ENCODE measurements at places on chromosomes 4 and X.
A peak's percentile ranks its signal among the peaks of the same experiment; 100 is the strongest.

DNA sequence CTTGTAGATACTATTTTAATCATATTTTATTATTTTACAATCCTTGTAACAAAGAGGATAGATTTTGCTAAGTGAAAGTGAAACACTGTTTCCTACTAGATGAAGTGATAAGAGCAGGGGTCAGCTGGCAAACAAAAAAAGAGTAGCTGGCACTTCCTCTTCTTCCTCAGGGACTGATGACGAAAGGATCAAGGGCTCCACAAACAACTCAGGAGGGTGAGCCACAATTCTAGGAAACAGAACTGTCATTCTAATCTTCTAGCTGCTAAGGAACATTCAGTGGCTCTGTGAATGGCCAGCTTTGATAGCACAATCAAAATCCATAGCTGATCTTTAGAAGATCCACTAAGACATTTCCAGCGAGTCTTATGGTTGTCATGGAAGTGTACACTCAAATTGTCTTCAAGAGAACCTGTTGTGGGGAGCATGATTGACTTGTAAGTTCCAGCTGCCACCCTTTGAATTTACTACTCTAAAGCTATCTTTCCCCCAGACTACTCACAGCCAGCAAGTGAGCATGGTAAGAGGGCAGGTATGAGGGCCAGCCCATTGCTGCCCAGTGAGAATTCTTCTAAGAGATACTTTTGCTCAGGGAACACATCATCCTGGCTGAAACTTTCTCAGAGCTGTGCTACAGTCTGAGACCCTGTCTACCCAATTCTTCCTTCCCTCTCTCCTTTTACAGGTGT, 275.7 kb upstream of the RASGEF1B start:
- DNase-seq: no peak

GRCh38 chr4:78669453-78669852, 106.7 kb upstream of the BMP2K start:
- DNase-seq: no peak

DNA sequence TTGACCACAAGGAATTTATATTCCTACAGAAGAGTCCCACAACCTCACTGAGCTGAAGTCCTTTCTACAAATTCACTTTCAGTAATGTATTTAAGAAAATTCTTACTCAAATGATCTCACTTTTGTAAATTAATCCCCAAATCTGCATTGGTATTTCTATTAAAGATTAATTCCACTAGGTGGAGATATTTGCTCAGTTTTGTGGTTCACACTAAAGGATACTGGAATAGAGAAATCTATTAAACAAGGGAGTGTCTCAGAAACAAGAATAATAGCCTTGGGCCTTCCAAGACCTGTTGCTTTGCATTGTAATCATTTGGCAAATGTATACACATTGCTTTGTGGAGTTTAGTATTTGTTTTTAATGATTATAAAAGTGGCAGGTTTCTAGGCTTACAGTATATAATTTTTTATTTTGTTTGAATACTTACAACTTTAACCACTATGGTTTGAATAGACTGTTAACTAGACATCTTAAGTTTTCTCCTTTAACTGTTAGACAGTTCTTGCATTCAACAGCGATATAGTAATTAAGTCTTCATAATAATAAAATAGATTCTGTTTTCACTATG, 25.9 kb downstream of the CFAP299 start:
- peak; percentile 36 for DNase-seq

DNA sequence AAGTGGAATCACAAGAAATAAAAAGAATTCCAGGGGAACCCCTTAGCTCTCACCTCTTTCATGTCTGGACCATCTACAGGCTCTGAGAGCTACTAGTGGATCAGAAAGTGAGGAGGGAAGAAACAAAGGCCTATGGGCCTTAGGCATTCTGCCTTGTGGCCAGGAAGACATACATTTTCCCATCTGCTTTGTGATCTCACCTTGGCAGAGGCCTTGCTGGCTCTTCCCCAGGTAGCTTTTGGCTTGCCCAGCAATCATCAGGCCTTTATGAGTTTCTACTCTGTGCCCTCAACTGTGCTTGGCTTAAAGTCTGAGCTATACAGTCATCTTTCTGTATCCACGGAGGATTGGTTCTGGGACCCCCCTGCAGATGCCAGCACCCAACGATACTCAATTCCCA, 28.3 kb upstream of the CD99L2 start:
- no peak for DNase-seq

DNA sequence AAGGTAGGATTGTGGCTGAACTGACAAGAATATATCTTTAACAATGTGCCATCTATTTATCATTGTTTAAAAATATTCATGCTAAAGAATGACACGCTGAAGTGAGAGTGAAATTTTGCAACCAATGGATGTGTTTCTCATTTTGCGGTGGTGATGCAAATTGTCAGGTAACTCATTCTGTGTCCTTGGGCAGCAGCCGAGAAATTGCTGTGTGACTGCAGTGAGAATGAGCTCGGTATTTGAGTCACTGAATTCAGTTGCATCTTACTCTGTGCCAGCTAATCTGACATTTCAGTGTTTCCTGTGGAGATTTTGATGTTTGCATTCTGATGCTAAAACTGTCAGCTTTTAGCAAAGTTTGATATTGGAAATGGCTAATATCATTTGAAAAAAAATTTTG, 28.1 kb downstream of the MCUB start:
- DNase-seq: no peak

GRCh38 chrX:87337267-87337666, 180.3 kb upstream of the KLHL4 start:
- DNase-seq: no peak

- DNase-seq: no peak
These were observed 583.9 kb upstream of the DIPK2B start for GRCh38 chrX:45784590-45784989.

DNA sequence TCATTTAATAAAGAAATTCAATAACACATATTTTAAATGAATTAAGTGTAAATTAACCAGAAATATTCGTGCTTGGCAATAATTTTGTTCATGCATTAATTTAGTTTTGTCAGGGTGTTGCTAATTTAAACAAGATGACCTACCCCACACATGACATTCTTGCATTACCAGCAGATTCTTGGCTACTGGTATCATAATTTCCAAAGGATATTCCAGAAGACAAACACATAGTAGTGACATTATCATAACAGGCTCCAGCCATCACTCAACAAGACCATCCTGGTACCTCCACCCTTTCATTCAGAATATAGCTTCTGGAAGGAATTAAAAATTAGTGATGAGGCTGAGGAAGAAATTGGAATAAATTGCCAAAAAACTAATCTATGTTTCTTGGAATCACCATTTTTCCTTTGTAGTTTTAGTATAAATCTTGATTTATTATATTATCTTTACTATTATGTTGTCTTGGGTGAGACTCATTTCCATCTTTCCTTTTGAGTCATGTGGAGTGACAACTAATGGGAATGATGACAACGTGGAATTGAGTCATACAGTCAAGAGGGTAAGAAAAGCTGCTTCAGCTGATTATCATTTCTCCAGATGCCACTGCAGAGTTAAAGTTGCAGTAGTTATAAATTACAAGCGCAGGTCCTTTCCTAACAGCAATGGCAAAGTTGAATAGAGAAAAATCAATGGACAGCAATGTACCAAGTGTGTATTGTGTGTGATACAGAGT, 30.9 kb upstream of the HHIP start:
- DNase-seq: no peak

GRCh38 chr4:155629183-155629825, 37.3 kb upstream of the GUCY1A1 start:
- DNase-seq: no peak

GRCh38 chr4:146245246-146245645, 30.9 kb downstream of the REELD1 start:
- no peak for DNase-seq

DNA sequence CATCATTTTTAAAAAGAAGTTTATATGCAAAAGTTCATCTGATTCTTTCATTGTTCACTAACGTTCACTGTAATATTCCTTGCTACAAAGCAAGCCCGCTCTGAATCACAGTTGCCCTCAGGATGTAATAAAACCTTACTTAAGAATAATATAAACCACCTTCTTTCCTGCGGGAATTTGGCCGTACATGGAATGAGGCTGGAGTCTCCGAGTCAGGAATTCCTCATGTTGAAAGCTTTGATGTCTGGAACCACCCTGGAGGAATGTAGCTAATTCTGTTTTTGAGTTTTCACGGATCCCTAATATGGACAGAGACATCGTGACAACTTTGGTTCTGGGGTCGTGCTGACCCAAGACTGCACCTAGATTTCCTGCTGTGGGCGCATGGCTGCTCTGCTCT, 58.5 kb downstream of the CRLF2 start:
- no peak for DNase-seq

GRCh38 chr4:155666344-155667221, at the start of gene GUCY1A1:
TSS of gene GUCY1A1 (plus strand) at chr4:155666848. CDS start at chr4:155696868, 30,020 bp downstream.
- no peak for DNase-seq

GRCh38 chr4:3345384-3345783, 52.6 kb downstream of the RGS12 start:
- no peak for DNase-seq

- DNase-seq: no peak
These were observed 37.3 kb downstream of the WDR1 start for GRCh38 chr4:10079256-10079655.

DNA sequence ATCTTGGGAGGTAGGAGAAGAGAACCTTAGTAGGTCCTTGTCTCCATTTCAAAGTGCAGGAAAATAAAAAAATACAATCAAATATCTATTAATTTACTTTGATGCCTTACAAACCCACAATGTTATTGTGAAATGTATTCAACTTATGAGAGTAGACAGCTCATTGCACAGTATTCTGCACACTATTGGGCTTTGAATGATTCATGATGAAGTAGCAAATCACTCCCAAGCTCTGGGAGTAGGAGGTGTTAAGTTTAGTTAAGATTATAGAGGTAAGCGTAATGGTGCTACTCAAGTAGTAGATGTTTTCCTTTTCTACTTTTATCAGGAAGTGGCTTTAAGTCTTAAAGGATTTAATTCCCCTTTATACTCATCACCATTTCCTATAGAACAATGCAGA, 32.8 kb upstream of the TMPRSS11A start:
- no peak for DNase-seq

- DNase-seq: no peak
These were observed 169.8 kb upstream of the BCOR start for GRCh38 chrX:40267334-40268187.

GRCh38 chr4:173424899-173425805, 26.2 kb upstream of the SCRG1 start:
- no peak for DNase-seq

DNA sequence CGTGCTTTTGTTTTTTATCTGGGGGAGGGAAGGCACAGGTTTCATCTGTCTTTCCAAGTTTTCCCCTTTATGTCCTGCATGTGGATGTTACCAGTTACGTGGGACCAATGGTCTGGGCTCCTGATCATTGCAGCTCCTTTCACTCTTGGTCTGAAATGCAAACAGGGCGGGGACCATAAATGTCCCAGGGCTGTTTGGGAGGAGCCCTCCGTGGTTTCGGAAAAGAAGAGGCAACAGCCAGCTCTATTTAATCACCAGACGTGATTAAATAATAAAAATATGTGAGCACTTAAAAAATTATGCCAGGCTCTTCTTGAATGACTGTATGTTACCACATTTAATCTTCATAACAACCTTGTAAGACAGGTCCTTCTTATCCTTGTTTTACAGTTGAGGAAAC, 30.8 kb upstream of the C1GALT1C1 start:
- DNase-seq: no peak

DNA sequence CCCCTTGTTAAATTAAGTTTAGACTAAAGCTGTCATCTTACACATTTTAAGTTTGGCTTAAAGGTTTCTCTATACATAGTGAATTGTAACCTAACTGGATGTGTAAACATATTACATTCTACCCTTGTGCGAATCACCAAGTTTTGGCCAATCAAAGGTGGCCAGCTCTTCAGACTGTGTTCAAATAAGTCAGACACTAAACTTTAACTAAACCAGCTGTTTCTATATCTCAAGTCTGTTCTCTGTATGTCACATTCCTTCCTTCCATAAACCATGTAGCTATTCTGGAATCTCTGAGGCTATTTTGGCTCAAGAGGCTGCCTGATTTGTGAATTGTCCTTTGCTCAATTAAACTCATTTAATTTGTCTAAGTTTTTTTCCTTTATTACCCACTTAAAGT, 6.7 kb downstream of the SULT1B1 start:
- DNase-seq: no peak

DNA sequence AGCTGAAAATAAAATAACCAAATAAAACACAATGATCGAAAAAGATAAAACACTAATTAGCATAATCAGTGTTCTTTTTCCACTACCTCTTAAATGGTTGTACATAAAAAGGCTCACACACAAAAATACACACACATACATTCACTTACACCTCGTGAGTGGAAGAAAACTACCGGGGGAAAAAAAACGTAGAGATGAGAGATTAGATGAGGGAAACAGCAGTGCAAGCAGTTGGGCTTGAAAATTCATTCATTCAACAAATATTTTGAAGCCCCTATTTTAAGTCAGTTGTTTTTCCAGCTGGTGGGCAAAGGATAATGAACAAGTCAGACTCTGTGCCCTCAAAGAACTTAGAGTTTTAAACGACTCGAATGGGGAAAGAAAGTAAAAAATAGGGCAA, 1.0 kb downstream of the TBCK start:
- no peak for DNase-seq

- DNase-seq: no peak
These were observed 320.2 kb upstream of the GATB start for GRCh38 chr4:152081024-152081423.

- DNase-seq: no peak
These were observed 29.9 kb upstream of the CXXC4 start for GRCh38 chr4:104524591-104524990.

GRCh38 chrX:139691843-139692505, 16.0 kb downstream of the MCF2 start:
- no peak for DNase-seq

- DNase-seq: no peak
These were observed 38.4 kb upstream of the FAM9B start for GRCh38 chrX:9072281-9072680.

- DNase-seq: no peak
These were observed 700.6 kb downstream of the TECRL start for GRCh38 chr4:63708661-63709060.

- peak; percentile 49 for DNase-seq
These were observed 429 bp downstream of the UVSSA start for GRCh38 chr4:1347410-1347864.
